SK-N-DZ (cell line): ENCODE measurements at places on chromosomes 6 and 20.

DNA sequence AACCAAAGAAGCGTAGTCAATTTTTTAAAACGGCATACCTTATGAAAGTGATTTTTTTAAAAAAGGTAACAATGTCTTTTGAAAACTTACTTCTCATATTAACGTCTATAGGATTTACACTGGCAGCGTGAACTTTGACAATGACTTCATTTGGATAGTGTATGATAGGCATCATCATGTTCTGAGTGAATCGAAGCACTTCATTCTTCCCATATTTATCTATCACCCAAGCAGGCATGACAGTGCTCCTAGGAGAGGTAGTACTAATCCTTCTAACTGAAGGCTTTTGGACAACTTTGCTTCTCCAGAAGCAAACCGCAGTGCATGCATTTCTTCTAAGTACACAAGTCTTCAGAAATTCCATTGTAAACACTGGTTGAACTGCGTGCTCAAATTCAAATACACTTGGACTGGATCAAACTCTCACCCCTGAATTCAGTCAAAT lies 618 bp downstream of the RTN4IP1 start:
- peak; percentile 5 for DNase-seq

DNA sequence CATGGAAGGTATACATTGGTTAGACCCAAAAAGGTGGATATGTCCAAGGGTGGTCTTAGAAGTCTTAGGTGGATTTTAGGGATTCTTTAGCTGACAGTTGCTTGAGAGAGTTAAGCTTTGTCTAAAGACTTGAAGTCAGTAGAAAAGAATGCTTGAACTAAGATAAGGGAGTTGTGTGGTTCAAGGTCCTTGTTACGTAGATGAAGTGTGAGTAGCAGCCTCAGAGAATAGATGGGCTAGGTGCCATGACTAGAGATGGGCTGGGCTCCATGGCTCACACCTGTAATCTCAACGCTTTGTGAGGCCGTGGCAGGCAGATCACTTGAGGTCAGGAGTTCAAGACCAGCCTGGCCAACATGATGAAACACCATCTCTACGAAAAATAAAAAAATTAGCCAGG lies 1.7 kb downstream of the SHLD1 start:
- no peak for DNase-seq

GRCh38 chr20:1895674-1896483 lies 672 bp downstream of the SIRPA start:
- no peak for DNase-seq

GRCh38 chr6:127343809-127344659 lies 625 bp upstream of the ECHDC1 start:
- DNase-seq = peak; percentile 31

- DNase-seq = no peak
Observed at GRCh38 chr6:132491303-132491702, 21.6 kb downstream of the STX7 start.

GRCh38 chr6:2502998-2503674 lies 247.6 kb downstream of the MYLK4 start:
- DNase-seq = no peak

DNA sequence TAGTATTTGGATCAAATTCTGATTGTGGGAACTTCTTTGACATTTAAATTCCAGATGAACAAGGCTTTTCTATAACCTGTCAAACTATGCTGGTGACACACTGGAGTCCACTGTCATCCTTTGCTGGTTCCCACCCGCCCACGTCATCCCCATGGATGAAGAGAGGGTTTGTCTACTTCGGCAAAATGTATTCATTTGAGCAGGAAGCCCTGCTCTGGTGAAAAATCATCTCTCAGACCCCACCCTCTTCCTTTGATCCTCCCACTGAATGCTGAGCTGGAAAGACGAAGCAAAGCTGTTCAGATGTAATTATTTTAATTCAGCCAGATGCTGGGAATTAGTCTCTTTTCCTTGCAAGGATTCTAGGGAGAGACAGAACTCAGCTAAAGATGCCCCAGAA lies 50.5 kb downstream of the CPNE5 start:
- DNase-seq = no peak

DNA sequence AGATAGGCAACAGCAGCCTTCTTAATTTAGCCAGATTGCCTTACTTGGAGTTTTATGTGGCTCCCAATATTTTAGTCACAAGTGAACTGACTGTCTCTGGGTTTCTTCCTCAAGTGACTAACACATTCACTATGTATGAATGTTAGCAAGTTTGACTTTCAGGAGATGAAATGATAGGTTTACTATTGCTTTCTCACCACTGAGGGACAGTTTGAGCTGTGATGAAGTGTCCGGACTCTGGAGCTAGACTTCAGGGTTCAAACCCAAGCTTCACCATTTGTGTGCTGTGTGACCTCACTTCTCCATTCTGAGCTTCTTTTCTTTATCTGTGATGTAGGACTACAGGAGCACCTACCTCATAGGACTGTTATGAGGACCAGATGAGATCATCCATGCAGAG lies 8.2 kb downstream of the DHX35 start:
- DNase-seq = no peak

- no peak for DNase-seq
Observed at GRCh38 chr6:100946021-100946540, 65.0 kb upstream of the ASCC3 start.

- DNase-seq = no peak
Observed at GRCh38 chr6:6314596-6314995, 5.9 kb downstream of the F13A1 start.

DNA sequence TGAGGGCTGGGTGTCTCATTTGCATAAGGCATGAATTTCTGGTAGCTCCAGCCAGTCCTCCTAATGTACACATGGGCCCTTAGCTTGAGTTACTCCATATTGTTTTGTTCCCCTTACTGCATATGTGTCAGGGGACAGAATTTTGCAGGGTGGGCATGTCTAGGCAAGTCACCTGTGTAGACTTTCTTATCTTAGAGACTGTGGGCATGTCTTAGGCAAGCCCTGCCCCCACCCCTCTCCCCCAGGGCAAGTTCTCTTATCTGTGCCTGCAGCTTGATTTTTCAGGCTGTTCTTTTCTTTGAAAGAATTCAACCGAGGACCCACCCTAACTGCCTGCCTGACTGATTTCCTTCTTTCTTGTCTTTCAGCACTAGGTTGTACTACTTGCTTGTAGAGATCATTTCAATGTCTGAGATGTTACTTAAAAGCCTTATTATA lies 32.1 kb downstream of the NHLRC1 start:
- DNase-seq = no peak

DNA sequence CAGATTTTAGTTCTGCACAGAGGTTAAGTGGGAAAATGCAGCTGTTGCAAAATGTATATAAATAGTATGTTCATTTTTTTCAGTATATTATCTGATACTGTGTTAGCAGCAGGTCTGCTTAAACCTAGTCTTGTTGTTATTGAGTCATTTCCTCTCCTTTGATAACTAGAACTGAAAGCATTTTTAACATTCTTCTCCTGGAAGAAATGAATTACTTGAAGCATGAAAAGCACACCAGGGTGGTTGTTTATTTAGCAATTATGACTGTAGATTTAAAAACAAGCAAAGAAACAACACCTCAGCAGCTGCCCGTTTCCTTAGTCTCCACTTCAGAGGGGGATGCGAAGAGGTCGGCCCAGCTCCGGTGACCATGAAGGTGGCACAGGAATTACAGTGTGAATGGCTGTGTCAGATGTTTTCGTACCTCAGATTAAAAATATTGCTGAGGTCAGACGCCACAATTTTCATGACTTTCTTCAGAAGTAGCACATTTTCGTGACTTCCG lies 53.5 kb downstream of the GOPC start:
- no peak for DNase-seq

DNA sequence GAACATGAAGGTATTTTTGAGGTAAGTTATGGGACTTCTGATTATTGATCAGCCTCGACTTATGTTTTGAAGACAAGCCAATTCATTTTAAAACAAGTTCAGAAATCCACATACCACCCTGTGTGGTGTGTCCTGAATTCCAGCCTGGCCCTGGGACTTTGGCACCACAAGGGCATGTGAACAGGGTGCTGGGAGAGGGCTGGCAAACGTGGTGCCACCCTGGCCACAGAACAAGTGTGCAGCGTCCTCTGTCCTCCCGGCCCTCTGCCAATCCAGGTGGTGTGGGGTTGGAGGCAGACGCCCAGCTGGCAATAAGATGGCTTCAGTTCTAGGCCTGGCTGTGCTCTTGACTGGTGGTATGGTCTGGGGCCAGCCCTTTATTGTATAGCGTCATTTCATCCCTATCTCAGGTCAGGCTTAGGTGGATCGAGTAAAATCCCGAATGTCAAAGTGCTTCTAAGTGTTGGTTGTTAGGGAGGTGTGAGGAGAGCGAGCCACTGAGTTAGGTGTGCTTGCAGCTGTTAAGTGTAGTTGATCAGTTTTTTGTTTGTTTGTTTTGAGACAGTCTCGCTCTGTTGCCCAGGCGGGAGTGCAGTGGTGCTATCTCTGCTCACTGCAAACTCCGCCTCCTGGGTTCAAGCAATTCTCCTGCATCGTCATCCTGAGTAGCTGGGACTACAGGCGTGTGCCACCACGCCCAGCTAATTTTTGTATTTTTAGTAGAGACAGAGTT lies 84.2 kb downstream of the RNF144B start:
- no peak for DNase-seq

DNA sequence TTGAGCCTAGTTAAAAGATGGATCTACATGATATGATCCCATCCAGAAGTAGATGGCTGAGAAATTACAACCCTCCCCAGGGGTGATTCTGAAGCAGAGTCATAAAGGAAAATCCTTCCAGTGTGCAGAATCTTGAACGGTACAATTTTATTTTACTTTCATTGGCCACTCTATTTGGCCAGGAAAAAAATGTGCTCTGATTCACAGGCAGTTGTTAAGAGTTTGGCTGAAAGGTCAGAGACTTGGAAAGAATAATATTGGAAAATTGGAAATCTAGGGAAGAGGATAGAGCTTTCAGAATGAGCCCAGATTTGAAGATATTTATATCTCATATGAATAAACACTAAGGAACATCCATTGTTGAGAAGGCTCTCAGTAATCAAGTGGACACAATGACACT lies 1299.3 kb upstream of the GJE1 start:
- no peak for DNase-seq

DNA sequence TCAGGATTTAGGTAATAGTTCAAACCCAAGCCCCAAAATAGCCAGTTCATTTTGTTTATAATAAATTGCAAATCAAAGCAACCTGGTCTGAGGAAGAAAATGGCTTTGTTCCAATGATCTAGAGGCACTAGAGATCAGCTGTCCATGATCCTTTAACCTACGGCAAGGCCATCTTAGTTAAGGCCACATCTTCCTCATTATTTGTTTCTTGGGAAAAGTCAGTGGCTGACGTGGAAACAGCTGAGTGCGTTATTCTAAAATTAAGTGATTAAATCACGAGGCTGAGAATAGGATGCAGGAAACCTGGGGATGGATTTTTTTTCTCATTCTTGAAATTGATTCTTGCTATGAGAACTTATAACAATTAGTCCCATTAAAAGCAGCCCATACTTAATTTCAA lies 10.1 kb upstream of the TENT5A start:
- no peak for DNase-seq

GRCh38 chr20:40710603-40711002 lies 21.6 kb upstream of the MAFB start:
- DNase-seq = no peak

DNA sequence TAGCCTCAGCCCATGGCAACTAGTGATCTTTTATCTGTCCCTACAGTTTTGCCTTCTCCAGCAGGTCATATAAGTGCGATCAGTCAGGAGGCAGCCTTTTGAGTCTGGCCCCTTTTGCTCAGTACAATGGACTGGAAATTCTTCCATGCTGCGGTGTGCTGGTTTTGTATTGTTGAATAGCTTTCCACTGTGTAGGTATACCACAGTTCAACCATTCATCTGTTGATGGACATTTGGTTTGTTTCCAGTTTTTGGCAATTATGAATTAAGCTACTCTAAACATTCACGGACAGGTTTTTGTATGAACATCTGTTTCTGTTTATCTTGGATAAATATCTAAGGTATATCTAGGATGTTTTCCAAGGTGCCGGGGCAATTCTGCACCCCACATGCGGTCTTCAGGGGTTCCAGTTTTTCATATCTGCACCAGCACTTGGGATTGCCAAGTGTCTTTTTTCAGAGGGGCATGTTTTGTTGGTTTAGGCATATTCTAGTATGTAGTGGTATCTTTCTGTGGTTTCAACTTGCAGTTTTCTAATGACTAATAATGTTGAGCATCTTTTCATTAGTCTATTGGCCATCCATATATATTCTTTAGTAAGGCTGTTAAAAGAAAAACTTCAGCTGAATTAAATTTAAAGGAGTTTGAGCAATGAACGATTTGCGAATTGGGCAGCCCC lies 141.0 kb downstream of the TFAP2C start:
- no peak for DNase-seq

DNA sequence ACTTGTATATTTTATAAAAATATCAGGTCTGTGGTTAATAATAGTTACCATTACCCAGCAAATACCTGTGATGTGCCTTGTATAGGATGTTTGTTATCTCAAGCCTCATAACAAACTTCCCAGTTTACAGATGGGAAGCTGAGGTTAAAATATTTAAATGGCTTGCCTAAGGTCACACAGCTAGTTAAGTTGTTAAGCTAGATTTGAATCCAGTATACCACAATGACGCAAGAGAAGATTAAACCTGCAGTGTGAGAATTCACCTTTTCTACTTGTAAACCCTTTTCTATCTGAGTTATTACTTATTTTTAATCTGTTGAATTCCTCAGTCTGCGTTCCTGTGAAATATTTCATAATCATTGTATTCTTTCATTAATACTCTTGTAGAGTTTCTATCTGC lies 4.9 kb downstream of the DSP start:
- DNase-seq = no peak

GRCh38 chr6:108203189-108204112 lies 37.6 kb downstream of the NR2E1 start:
- no peak for DNase-seq

DNA sequence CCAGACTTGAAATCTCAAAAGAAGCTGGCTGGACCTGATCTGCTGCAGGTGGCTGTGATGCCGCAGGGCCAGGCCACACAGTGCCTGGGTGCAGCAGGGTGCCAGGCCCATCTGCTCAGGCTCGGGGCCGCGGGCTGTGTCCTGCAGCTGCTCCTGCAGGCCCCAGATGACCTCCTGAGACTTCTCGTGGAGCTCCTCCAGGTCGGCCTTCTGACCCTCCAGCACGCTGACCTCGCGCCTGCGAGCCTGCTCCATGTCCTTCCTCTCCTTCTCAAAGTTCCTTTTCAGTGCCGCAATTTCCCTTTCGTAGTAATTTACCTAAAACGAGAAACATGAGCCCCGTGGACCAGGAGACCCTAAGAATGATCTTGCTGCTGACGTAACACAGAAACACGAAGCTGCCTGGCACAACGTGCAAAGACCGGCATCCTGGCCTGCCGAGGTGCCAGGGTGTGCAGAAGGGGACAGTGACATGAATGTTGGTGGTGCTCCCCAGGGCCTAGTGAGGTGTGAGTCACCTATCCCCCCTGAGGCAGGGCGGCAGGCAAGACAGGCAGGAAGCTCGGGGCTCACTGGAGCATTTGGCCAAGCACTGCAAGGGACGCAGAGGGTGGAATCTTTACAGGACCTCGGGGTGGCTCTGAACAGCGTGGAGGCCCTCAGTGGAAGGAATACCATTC lies 71.6 kb downstream of the GINS1 start:
- no peak for DNase-seq

- DNase-seq = no peak
Observed at GRCh38 chr6:25958700-25959162, 3.9 kb upstream of the TRIM38 start.
